NCI-H146 (cell line): ENCODE measurements at places on chromosomes 6 and 20.

- peak; percentile 37 for DNase-seq
Observed at GRCh38 chr6:124054034-124054433, 250.4 kb downstream of the NKAIN2 start.

- DNase-seq = no peak
Observed at GRCh38 chr6:111076024-111076695, 11.1 kb upstream of the SLC16A10 start.

DNA sequence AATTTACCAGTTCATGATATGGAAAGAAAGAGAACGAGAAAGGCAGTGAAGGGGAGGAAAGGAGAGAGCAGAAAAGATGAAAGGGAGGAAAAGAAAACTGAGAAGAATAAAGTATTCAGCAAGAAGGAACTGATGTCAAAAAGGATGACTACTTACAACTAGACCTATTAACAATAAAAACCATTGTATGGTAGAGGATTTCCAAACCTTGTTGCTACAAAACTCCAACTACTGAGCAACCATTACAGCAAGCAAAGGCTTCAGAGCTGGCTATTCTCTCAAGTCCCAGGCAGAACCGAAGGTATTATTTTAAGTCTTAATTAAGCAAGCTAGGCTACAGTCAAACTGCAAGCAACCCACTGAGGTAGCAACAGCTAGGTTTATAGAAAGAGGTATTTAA is 142.2 kb downstream of the BTBD9 start:
- DNase-seq = no peak

DNA sequence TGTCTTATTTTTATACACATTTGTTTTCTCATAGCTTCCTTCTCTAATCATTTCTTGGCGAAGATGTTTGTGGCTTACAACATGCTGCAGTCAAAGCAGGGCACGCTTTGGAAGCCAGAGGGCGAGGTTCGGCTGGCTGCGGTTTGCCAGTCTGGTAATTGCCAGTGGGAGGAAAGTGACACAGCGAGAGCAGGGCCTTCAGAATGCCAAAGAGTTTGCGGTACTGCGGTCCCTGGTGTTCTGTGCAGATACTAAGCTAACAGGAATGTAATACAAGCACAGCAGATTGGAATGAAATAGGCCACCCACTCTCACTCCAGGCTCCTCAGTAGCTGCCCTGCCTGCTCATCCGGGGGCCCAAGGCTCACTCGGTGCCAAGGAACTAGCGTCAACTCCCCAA is 58.7 kb upstream of the TGM3 start:
- DNase-seq = no peak

GRCh38 chr6:42316981-42317380 is 99.3 kb upstream of the MRPS10 start:
- peak; percentile 15 for DNase-seq

- DNase-seq = no peak
Observed at GRCh38 chr6:100283285-100283684, 181.4 kb downstream of the SIM1 start.

DNA sequence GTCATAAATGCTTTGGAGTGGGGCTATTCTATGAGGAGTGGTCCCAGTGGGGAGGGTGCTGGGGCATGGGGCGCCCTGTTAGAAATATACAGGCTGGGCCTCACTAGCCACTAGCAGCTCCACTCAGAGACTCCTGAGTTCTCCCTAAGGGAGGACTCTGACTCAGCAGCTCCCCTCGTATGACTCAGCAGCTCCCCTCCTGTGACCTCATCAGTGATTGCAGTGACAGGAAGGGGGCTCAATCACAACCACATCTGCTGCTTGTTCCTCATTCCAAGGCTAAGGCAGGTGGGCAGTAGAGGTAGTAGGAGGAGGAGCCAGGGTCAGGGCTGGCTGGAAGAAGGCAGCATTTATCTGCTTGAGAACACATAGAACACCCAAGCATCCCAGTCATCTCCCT is 73.7 kb downstream of the PRND start:
- no peak for DNase-seq

DNA sequence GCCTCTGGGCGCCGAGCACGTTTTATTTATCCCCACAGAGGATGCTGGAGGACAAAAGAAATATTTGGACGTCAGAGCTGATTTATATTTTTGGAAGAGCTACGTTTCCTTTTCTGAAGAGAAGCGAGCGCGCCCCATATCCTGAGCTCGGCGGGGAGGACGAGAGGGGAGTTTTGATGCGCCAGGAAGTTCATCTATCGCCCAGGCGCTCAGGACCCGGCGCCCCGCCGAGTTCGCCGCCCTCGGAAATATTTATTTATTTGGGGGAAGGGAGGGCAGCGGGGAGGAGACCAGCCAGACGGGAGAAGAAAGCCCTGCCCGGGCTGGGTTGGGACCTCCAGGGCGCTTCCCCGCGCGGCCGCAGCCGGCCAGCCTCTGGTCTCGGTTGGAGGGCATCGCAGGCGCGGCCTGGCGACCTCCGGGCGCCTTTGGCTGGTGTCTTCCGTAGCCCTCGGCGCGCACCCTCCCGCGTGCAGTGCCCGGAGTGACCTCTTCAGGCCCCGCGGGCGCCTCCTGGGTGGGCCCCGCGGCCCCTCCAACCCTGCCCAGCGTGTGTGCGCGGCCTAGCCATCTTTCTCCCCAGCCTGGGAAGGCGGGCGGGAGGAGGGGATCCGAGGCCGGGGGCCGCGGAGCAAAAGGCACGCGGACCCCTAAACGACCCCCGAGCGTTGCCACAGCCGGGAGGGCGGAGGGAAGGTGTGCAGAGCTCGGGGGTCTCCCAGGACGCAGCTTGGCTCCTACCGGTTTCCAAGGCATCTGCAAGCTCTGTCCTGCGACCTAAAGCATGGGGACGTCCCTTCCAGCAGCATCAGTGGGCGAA is 5.4 kb upstream of the FOXF2 start:
- DNase-seq = no peak

DNA sequence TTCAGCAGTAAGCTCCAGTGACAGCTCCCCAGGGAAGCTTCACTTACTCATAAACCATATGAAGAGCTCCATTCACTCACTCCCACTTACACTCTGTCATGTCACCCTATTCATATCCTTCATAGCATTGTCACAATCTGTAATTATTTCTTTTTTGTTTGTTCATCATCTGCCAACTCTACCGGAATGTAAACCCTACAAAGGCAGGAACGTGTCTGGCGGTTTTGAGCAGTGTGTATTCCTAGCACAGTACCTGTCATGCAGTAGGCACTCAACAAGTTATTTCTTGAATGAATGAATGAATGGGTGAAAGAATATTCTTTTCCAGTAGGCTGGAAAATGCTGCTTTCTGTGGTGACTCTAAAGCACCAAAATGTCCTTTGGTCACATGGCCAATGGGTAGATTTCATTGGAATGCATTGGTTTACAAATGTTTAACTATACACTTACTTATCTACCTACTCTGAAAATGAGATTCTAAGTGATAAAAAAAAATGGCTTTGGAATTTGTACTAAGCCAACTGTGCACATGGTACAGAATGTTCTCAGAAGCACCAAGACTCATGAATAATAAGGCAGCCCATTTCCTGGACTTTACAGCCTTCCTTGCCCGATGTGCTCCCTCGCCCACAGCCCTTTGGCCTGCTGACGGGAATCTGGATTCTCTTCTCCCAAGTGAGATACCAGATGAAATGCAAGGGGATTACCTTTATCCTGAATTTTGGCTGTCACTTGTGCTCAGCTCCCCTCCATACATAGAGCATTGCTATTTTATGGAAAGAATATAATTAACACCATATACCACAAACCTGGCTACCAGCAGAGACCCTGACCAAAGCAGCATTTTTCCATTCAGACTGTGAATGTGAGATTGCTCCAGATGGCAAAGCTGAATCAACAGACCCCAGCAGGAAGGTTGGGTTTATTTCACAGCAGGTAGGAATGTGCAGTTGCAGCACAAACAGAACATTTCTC is 273.3 kb downstream of the ALDH8A1 start:
- DNase-seq = peak; percentile 96

DNA sequence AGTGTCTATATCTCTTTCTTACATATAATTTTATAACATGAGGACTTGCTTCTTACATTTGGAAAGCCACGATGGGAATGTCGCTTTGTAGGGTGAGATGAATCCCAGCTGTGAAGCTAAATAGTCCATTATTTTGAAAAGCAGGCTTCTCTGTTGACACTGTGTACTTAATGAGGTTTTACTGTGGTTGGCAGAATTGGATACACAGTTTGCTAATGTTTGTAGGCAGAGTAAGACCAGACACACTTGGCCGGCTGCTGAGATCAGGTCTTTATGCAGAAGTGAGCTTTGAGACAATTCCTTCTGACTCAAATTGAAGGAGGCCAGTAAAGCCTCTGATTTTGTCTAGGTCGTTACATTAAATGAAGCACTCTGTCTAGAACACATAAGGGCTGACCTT is 93.0 kb downstream of the NDUFAF5 start:
- DNase-seq = peak; percentile 57

- DNase-seq = no peak
Observed at GRCh38 chr6:130377915-130378314, 12.1 kb downstream of the TMEM200A start.

GRCh38 chr20:46174469-46175126 is 56.5 kb downstream of the CD40 start:
- DNase-seq = peak; percentile 81

GRCh38 chr6:168029459-168030217 is 32.2 kb downstream of the KIF25 start:
- no peak for DNase-seq

GRCh38 chr6:157143171-157143889 is 180.0 kb downstream of the TMEM242 start:
- no peak for DNase-seq

- DNase-seq = no peak
Observed at GRCh38 chr20:61924858-61925554, 140.7 kb downstream of the TAF4 start.

- DNase-seq = no peak
Observed at GRCh38 chr6:144177726-144178125, 27.4 kb downstream of the STX11 start.

GRCh38 chr6:137958811-137959565 is 91.9 kb downstream of the TNFAIP3 start:
- DNase-seq = no peak

- DNase-seq = no peak
Observed at GRCh38 chr6:158687506-158687905, 37.7 kb downstream of the SYTL3 start.

- DNase-seq = no peak
Observed at GRCh38 chr20:10519361-10520046, 84.4 kb downstream of the SLX4IP start.

DNA sequence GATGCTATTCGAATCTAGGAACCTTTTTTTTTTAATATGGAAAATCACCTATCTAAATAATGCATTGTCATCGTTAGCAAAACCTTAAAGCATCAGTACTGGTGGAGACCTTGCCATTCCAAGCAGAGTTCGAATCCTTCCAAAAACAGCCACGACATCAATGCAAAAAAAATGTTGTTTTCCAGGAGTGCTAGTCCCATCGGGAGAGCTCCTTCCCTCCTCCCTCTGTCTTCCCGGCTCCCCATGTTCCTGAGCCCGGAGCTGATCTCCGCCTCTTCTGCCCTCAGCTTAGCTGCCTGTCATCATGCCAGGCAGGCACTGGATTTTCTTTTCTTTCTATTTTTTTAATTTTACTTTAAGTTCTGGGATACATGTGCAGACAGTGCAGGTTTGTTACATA is 153.6 kb upstream of the QKI start:
- DNase-seq = peak; percentile 29

DNA sequence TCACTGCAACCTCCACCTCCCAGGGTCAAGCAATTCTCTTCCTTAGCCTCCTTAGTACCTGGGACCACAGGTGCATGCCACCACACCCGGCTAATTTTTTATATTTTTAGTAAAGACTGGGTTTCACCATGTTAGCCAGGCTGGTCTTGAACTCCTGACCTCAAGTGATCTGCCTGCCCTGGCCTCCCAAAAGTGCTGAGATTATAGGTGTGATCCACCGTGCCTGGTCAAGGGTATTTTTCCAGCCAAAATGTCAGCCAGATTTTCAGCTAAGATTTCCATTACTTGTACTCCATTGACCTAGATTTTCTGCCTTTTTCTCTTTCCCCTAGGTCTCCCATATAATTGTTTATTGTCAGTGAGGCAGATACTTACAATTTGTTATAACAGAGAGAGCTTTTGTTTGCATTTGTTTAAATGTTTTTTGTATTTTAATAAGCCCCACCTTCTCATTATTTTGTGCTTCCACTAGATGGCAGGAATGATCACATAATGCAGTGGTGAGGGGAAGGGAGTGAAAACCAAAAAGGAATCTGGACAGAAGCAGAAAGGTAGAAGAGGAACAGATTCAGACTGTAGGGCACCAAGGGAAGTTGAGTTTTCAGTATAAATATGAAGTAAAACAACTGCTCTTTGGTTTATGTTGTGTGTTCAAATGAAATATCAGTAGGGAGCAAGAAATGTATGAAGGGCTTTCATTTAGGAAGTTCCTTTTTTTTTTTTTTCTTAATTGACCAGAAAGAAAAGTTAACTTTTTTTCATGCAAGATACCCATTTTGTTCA is 29.7 kb downstream of the RPF2 start:
- DNase-seq = peak; percentile 36

DNA sequence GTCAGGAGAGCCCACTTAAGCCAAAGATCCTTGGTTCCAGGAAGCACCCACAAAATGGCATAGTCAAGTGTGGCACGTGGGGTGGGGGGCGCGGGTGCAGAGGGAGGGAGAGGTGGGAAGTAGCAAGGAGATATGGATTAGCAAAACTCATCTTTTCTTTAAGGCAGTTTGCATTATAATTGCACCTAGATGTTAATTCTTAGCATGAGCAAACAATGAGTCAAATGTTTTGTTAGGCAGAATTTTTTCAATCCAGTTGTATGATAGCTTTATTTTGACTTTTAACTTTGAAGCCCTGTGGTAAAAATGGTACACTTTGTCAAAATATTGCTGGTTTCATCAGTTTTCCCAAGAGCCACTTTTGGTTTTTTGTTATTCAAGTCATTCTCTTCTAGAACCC is 15.0 kb downstream of the SCAND1 start:
- DNase-seq = no peak

- DNase-seq = no peak
Observed at GRCh38 chr6:141426400-141426980, 706.2 kb upstream of the GJE1 start.

DNA sequence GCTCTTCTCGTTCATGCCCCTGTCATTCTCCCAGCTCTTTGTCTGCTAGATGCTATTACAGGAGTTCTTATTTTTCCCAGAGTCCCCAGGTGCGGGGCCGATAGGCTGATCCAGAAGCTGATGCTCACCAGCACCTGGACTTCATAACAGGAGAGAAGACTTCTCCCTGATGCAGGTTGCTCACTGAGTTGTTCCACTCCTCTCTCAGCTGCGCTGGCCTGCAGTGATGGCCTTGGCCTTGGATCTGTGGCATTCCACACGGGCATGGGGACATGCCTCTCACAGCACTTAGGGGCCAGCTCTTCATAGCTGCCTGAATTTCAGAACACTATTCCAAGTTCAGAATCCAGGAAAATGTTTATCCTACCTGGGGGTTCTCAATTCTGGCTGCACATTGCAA is 7.1 kb upstream of the TXNDC5 start:
- DNase-seq = no peak

GRCh38 chr6:152068622-152069261 is 261.3 kb downstream of the ESR1 start:
- peak; percentile 62 for DNase-seq

GRCh38 chr20:53405139-53405538 is 188.5 kb downstream of the ZNF217 start:
- no peak for DNase-seq
